ENCODE measurements at places on chromosomes 13 and 19. TPM values are rescaled to one million over a fixed set of nuclear protein-coding genes. Genes with fewer than 3 reads are reported as not detected.

GRCh38 chr19:2359992-2360685 is at the start of gene TMPRSS9:
TSS of gene TMPRSS9 (plus strand) at chr19:2360265. CDS start at chr19:2389786, 29,521 bp downstream.
- no peak for DNase-seq

- no peak for DNase-seq
Measured at GRCh38 chr19:58466089-58466759, 656 bp upstream of the ZNF324 start.

DNA sequence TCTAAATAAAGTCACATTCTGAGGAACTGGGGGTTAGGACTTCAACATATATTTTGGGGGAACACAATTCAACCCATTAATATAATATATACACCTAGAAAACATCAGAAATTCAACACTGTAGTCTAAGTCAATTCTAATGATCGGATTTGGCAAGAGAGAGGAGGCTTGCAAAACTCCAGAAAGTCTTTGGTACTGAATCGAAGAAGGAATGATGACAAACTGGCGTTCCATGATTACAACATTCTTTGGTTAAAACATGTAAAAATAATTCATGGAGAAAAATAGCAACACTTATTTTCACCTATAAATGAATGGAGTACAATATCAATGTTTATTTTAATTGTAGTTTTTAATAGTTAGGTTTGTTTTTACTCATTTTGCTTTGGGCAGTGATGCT is 62.4 kb downstream of the MBNL2 start:
- DNase-seq, result no peak

DNA sequence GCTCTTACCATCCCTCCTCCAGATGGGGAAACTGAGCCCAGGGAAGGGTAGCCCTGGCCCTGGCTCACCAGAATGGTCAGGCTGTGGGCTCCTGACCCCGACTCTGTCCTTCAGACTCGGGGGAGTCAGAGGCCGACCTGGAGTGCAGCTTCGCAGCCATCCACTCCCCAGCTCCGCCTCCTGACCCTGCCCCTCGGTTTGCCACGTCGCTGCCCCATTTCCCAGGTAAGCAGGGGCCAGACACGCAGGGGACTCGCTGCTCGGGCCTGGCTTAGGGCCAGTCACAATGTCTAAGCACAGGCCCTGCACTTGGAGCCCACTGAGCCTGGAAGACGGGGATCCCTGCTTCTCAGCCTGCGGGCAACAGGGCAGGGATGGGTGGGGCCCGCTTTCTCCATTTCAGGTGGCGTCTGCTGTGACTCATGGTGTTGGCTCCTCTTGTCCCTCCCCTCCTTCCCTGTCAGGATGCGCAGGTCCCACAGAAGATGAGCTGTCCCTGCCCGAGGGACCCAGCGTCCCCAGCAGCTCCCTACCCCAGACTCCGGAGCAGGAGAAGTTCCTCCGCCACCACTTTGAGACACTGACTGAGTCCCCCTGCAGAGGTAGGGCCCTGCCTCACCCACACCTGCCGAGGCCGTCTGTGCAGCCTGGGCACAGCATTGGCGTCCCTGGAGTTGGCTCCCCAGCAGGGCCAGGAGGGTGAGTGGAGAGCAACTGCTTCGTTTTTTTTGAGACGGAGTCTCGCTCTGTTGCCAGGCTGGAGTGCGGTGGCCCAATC is 9.2 kb upstream of the OVOL3 start:
- no peak for DNase-seq

DNA sequence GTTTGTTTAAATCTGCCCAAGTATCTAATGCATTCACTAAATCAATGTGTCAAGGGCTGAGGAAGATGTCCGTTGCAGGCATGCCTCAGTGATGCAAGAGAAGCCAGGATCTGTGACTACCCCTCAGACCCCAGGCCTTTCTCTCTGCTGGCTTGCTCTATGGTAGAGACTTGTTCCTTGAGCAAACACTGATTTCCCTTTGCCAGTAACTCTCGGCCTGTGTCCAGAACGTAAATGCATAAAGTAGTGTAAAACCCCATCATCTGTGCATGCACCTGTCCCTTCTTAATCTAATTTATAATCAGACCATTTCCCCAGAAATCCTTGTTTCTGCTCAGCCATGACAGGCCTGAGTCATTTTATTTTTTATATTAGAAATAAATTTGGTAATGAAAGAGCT is 28.7 kb upstream of the FRY start:
- DNase-seq, result no peak

DNA sequence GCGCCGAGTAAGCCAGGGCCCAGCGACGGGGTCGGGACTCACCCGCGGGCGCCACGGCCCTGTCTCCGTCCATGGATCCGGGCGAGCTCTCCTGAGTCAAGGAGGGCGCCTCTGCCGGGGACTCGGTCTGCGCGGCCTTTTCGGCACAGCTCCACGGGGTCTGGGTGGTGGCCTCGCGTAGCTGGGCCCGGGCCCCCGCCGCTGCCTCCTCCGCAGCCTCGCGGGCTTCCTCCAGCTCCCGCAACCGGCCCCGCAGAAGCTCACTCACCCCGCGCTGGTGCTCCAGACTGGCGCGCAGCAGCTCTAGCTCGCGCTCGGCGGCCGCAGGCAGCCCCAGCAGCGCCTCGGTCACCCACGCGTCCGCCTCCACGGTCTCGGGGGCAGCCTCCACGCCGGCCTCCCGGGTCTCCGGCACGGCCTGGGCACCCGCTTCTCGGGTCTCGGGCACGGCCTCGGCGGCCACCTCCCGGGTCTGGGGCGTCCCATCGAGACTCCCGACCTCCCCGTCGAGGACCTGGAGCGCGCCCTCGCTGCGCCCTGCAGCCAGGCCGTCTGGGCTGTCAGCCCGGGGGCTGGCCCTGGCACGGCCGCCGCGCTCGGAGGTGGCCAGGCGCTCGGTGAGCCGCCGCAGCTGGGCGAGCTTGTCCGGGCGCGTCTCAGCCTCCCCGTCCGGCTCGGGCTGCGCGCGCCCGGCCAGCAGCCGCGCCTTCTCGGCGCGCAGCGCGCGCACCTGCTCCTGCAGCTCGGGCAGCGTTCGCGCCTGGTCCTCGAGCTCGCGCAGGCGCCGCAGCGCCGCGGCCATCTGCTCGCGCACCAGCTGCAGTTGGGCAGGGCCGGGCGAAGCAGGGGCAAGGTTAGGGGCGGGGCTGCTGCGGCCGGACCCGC is 8.4 kb downstream of the KANK3 start:
- peak; percentile 46 for DNase-seq

DNA sequence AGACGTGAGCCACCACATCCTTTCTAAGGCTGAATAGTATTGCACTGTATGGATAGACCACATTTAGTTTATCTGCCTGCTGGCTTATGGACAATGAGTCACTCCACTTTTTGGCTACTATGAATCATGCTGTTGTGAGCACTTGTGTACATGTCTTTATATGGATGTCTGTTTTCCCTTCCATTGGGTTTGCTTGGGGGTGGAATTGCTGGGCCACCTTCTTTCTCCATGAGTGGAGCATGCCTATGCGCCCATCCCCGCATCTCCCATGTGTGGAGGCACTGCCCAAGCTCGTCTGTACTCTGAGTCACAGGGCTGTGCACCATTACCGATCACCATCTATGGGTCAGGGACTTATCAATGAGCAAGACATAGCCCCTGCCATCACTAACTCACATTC is 127.2 kb upstream of the GJB6 start:
- no peak for DNase-seq

DNA sequence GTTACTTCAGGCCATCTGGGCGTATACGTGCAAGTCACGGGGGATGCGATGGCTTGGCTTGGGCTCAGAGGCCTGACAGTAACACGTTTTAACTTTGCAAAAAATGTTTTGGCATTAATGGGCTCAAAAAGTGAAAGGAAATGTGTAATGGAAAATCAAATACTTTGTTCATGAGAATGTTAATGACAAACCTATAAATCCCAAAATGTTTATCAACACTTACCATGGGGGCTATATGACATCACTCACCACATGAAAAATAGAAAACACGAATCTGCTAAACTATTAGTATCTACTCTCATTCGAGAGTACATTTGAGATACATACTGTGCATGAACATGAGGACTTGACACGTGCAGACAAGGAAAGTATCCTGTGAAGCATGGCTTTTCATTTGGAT is 91.7 kb downstream of the FAM216B start:
- DNase-seq, result no peak

GRCh38 chr13:79667771-79668170 is 186.8 kb downstream of the NDFIP2 start:
- no peak for DNase-seq

DNA sequence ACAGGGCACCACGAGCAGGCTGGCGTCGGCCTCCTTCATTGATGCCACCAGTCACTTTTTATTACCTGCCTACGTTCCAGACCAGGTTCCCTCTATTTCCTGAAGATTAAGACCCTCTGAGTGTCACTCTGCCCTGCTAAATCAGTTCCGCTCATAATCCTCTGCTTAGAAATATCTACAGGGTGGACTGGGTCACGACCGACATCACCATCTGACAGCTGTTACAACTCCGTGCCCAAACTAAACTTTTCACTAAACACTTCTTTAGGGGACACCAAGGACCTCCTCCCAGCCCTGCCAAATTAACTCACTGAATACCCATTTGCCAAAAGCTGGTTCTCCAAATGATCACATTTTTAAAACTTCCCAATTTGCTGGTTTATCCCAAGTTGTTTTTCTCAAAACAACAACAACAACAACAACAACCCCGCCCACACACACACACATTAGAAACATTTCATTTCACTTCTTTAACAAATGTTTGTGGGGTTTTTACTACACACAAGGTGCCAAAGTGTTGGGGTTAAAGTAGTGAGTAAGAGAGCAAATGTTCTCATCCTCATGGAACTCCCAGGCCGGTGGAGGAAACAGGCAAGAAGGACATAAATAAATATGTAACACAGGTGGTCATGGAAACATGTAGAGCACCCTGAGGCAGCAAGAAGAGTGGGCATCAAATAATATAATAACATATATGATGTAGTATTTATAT is 72.0 kb upstream of the PEG3 start:
- DNase-seq, result no peak

GRCh38 chr19:5430237-5430636 is 25.0 kb upstream of the ZNRF4 start:
- DNase-seq, result no peak

- DNase-seq, result no peak
Measured at GRCh38 chr13:66837246-66837645, 392.9 kb downstream of the PCDH9 start.

DNA sequence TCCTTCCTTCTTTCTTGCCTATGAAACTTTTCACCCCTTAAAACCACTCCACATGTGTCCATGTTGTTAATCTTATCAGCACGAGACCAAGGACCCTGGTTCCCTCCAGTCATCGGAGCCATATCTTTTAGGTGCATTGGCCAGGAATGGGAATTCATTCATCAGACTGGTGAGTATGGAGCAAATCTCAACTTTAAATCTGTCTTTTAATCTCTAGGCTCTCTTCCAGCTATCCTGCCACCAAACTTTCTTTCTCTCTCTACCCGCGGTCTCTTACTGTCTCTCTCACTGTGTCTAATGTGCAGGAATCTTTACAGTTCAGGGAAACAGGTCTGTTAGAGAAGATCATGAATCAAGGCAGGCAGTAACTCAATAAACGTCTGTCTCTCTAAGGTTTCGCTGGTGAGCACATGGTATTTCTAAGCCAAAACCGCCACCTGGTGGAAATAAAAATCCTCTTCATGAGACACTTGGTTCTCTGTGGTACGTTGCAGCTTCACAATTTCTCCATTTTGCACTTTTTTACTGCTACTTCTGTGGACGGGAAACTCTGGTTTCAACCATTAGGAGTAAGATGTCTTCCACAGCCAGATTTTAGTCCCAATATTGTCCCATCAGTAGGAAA is 16.1 kb downstream of the LGALS16 start:
- no peak for DNase-seq

DNA sequence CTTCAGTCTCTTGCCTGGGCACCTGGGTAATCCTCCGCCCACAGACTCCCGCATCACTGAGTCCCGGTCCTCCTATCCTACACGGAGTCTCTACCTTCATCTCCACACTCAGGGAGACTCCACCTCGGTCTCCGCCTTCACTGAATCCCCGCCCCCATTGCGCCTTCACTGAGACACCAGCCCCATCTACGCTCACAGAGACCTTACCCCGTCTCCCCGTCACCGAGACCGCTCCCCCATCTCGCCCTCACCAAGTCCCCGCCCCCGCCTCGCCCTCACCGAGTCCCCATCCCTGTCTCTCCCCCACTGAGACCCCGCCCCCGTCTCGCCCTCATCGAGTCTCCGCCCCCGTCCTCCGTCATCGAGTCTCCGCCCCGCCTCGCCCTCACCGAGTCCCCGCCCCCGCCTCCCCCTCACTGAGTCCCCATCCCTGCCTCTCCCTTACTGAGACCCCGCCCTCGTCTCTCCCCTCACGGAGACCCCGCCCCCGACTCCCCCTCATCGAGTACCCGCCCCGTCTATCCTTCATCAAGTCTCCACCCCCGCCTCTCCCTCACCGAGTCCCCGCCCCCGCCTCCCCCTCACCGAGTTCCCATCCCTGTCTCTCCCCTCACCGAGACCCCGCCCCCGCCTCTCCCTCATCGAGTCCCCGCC is 23.1 kb upstream of the ZNF846 start:
- peak; percentile 97 for DNase-seq

- DNase-seq, result no peak
Measured at GRCh38 chr13:82672248-82672647, 1210.0 kb downstream of the SLITRK1 start.

GRCh38 chr13:110869805-110870706 is 44.8 kb downstream of the ANKRD10 start:
- DNase-seq, result peak; percentile 95

DNA sequence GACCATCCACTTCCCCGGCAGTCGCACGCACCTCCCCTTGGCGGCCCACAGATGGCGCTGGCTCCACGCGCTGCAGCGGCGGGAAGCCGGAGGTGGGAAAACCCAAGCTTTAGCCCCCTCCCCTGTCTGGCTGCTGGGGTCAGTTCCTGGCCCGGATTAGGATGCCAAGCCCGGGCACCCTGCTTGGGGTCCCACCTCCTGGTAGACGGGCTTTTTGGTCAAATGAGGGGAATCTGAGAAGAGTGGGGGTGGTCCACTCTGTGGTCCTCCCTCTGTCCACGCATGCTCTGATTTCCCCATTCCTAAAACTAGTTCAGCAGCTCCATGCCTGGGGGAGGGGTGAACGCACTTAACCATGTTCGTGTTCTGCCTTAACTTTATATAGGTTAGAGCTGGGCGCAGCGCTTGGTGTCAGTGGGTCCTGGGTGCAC is 8.1 kb upstream of the ADGRE2 start:
- DNase-seq, result no peak

DNA sequence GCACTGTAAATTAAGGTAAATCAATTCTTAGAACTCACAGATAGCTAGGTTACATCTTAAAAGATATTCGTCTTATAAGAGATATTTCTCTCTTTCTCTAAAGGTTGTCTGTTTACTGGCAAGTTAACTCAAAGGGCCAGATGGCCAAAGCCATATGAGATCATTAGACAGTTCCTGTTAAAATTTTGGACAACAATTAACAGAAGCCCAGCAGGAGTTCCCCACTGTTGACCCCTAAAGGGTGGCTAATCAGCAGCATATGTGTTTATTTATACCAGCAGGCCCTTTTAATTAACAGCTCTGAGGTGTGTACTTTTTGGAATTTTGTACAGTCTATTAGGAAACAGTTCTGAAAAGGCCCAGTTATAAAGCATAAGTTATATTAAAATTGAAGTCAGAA is 245.8 kb downstream of the LIG4 start:
- DNase-seq, result no peak

The CYP4F2 gene
- not detected for total RNA-seq

The PCDH9 gene
- total RNA-seq, result 17.9 TPM

The TRAPPC6A gene
- total RNA-seq, result 13.6 TPM

The PDCD2L gene
- total RNA-seq, result 7.5 TPM

The CYP4F3 gene
- 0.24 TPM for total RNA-seq

The MEIS3 gene
- total RNA-seq, result 7.0 TPM

The MLNR gene
- total RNA-seq, result not detected

The B3GNT8 gene
- 3.2 TPM for total RNA-seq

The DNAAF3 gene
- 1.1 TPM for total RNA-seq

The SYCN gene
- total RNA-seq, result not detected

The ZNF296 gene
- total RNA-seq, result 0.73 TPM

The PSG7 gene
- not detected for total RNA-seq

All from left cardiac atrium (tissue), 4 donors.